ENCODE measurements at places on chromosomes 3 and 15. TPM values are rescaled to one million over a fixed set of nuclear protein-coding genes. Genes with fewer than 3 reads are reported as not detected.

GRCh38 chr3:45092132-45093031 lies 53.8 kb downstream of the CDCP1 start:
- no peak for DNase-seq

PLSCR2 gene
- not detected for polyA plus RNA-seq

DNA sequence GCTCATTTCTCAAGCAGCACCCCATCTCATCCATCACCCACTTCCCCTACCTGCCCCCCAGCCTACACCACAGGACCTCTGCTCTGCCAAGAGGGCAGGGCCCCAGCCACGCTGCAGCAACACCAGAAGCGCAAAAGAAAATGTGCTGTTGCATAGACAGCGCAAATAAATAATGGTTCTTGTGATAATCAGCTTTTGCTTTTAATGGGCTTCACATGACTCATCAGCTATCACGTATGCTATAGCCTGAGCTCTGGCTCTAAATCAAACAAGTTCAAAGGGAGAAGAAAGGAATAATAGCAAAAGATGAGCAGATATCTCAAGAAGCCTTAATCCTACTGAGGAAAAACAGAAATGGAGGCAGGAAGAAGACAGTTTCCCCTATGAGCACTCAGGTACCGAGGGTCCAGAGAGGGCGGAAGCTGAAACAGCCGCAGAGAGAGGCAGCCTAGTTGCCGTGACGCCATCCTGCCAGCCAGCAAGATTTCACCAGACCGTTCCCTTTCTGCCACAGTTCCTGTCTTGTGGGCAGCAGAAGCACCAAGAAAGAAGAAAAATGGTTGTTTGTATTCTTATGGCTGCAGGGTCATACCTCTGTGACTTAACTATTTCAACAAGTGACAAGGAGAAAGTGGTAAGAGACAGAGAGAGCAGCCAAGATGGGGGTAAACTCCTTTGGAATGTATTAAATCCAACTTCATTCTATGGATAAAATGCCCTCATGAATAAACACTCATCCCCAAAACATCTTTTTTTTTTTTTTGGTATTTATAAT lies 22.0 kb downstream of the RAB27A start:
- peak; percentile 83 for DNase-seq

DNA sequence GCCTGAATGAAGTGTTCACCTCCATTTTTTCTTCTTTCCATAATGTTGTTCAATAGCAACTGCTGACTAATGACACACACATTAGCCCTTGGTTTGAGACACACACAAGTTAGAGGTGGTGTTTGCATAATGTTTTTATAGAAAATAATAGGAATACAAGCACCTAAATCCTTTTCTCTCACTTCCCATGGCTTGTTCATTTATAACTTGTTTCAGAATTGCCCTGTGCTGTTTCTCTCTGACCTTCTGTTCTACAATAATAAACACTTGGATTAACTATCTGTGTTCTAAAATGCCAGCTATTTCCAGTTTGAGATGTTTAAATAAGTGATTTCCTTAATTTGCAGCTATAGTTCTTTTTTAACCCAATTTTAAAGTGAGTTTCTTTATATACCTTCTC lies 525.1 kb upstream of the ROBO2 start:
- DNase-seq, result no peak

DNA sequence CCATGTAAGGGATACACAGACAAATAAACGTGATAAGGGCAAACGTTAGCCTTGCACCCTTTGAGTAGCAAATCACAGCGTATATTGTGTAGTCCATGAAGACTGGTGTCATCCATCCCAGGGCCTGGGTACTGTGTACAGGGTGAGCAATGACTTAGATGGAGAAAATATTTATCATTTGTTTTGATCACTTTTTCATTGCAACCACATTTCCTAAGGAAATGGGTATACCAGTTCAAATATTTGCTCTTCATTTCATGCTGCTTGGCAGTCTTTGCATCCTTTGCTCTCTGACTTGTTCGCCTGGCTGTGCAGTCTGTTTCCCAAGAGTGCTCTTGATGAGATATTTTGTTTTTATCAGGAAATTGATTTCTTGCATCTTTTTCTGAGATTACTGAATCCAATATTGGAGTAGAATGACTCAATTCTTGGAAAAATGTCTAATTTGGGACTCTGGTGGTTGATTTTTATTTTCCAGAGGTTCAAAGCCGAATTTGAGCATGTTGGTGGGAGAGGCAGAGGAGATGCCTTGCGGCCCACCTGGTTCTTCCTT lies 424.6 kb upstream of the SEMA6D start:
- DNase-seq, result no peak

GRCh38 chr3:184977796-184978195 lies 165.8 kb downstream of the VPS8 start:
- DNase-seq, result no peak

Measured in immature natural killer cell (primary cell).